ENCODE measurements at places on chromosomes 7 and 10.

GRCh38 chr10:43607199-43607573, 948 bp downstream of the ZNF485 start:
- no peak for DNase-seq

- no peak for DNase-seq
Measured at GRCh38 chr7:131241386-131241785, 86.3 kb upstream of the MKLN1 start.

- peak; percentile 52 for DNase-seq
Measured at GRCh38 chr7:34991938-34992840, 45.1 kb downstream of the DPY19L1 start.

- no peak for DNase-seq
Measured at GRCh38 chr7:84088802-84089201, 105.8 kb downstream of the SEMA3A start.

- no peak for DNase-seq
Measured at GRCh38 chr10:79415736-79416577, 29.5 kb downstream of the ZCCHC24 start.

DNA sequence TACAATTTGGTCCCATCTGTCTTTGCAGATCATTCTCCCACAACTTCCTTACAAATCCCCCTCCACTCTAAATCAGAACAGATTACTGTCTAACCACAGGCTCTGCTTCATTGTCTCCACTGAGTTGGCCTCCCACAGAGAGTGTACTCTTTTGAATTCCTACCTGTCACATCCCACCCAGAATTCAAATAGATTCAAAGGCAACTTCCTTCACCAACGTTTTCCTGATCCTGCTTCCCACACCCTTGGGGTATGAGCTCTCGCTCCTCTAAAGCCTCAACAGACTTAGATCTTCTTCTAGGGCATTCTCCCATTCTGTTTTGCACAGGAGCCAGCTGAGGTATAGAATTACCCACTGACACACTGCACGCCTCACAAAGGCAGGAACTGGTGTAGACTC, 197.8 kb upstream of the CDCA7L start:
- no peak for DNase-seq
